ENCODE measurements at places on chromosomes 12 and 14.

DNA sequence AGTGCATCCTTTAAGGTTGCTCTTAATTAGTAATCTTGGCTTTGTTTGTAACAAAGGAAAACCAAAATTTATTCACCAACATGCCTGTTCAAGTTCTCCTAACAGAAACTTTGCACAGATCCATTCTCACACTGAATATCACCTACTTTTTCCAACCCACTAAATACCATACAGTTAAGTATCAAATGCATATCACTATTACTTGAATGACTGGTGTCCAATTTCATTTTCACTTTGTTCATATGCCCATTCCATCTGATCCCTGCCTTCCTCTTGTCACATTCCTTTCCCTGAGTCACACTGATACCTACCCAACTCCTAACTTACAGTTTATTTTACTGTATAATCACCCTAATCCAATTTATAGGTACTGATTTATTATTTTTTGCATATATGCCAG lies 286.4 kb downstream of the NELL2 start:
- ATAC-seq: no peak

DNA sequence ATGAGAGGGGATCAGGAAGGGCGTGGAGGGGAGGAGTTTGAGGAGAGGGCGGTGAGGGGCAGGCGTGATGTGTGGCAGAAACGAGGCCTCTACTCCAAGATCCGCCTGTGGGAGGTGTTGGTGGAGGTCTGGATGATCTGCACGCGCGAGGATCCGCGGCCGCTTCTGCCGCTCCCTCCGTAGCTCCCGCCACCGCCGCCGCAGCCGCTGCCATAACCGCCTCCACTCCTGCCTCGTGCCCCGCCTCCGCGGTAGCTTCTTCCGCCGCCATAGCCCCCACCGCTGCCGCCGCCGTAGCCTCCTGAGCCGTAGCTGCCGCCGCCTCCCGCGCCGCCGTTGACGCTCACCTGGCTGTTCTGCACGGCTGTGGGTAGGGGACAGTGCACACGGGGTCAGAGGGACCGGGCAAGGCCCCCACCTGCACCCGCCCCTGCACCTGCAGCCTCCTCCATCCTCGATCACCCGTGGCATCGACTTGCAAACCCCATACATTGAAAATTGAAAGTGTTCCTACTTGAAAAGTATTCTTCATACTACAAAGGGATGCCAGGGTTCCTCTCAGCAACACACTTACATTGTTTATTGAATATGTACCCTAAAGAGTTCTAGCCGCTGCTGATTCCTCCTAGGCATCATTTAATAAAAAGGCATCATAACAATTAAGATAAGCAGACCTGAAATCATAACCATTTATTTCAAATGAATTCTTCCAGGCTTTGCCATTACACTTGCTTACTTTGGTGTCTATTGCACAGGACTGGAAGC lies 11.1 kb upstream of the KRT1 start:
- ATAC-seq: peak; percentile 62

DNA sequence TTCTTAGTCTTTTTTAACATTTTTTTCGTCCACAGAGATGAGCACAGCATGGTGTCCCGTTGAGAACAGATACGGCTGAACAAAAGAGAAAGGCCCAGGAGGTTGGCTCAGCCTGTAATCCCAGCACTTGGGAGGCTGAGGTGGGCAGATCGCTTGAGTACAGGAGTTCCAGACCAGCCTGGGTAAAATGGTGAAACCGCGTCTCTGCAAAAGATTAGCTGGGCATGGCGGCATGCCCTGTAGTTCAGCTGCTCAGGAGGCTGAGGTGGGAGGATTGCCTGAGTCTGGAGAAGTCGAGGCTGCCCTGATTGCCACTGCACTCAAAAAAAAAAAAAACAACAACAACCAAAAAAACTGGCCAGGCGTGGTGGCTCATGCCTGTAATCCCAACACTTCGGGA lies 5.9 kb upstream of the EP400 start:
- no peak for ATAC-seq

DNA sequence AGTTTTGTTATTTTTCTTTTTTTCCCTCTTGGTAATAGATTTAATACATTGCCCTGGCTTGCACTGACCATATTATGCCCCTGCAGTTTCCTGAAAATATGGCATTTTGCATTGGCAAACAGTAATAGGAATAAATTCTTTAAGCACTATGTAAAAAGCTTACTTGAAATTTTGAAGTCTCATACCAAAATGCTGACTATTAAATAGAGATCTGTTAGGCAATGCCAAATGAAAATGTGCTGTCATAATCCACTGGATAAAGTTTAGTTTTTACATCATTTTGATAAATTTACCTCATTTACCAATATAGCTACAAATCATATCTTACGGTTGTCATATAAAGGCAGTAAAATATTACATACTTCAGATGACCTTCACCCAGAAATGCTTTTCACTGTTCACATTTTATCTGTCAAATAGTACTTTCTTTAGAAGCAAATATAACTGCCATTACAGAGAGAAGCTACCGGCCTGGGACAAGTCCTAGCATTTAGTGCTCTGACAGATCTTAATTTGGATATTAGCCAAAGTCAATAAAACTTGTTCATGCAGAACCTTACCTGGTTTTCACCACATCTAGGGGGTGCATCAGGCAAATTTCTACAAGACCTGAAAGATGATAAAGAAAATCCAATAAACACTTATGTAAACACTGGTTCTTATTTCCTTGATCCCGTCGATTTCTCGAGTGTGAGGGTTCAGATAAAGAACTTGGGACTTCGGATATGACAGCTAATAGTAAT lies 212.9 kb downstream of the PAX9 start:
- no peak for ATAC-seq

DNA sequence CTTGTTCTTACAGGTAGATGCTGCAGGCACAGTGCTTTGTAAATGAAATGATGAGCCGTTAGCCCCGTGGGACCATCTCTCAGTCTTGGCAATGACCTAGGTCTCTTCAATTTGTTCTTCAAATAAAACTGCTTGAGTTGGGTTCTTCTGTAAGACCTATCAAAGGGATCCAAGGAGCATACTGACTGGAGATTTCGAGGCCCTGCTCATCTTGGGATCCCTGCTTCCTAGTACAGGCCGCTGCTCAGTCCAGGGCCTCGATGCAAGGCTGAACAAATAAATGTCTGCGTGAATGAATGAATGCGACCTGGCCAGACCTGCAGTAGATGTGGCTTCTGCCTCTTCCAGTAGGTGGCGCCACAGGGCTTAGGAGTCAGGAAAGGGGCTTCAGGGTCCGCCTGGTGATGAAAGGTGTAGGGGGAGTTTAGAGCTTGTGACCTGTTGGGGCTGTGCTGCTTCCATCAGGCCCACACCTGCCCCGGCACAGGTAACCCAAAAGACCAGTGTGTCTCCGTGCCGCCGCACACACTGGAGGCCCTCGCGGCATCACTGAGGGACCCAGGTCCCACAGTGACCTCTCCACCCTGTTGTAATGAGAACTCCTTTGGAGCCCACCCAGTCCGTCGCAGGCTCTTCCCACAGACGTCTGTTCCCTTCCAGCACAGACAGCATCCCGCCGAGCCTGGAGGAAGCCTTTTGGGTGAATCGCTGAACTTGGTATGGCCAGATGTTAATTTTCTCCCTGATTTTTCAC lies 4.4 kb downstream of the CACNA1C start:
- ATAC-seq: peak; percentile 55

All from SK-N-SH treated with all-trans-retinoic acid at 6 μM for 48 hours (cell line).